ENCODE measurements at places on chromosomes 7 and 10.

GRCh38 chr10:26365681-26366358 lies 72.3 kb upstream of the APBB1IP start:
- DNase-seq = peak; percentile 15

- DNase-seq = no peak
Measured at GRCh38 chr7:114740941-114741340, 181.0 kb upstream of the MDFIC start.

DNA sequence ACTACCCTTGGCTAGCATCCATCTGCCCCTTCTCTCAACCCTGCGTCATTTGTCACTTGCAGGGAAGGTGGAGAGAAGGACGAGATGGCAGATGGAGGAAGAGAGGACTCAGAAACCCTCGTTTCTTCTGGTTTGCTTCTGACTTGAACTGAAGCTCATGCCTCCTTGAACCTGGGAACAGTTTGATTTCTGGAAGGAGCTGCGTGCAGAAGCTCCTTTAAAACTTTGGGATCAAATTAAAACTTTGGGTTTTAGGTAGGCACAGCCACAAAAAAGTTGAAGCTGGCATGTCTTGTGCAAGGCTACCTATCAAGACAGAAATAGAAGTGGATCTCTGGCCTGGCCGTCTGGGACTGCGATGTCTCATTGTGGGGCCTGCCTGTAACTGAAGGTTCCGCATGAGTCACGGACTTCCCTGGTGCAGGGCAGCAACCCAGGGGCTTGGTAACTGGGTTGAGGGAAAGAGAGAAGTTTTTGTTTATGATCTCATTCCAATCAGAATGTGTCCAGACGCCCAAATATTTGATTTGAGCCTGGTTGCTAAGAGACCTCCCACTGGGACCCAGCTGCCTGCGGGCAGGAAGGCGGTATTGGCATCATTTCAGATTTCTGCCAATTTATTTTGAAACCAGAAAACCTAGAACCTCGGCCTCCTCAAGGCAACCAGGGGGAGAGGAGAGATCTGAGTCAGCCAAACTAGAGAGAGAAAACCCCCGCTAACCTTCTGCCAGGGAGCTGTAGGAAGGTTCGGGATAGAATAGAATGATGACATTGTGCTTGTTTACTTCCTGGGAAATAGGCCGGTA lies 15.8 kb upstream of the CAMK1D start:
- DNase-seq = peak; percentile 96

- DNase-seq = no peak
Measured at GRCh38 chr10:104527013-104527412, 114.1 kb upstream of the SORCS3 start.

Measured in Daoy (cell line).